ENCODE measurements at places on chromosomes 1 and 21.

DNA sequence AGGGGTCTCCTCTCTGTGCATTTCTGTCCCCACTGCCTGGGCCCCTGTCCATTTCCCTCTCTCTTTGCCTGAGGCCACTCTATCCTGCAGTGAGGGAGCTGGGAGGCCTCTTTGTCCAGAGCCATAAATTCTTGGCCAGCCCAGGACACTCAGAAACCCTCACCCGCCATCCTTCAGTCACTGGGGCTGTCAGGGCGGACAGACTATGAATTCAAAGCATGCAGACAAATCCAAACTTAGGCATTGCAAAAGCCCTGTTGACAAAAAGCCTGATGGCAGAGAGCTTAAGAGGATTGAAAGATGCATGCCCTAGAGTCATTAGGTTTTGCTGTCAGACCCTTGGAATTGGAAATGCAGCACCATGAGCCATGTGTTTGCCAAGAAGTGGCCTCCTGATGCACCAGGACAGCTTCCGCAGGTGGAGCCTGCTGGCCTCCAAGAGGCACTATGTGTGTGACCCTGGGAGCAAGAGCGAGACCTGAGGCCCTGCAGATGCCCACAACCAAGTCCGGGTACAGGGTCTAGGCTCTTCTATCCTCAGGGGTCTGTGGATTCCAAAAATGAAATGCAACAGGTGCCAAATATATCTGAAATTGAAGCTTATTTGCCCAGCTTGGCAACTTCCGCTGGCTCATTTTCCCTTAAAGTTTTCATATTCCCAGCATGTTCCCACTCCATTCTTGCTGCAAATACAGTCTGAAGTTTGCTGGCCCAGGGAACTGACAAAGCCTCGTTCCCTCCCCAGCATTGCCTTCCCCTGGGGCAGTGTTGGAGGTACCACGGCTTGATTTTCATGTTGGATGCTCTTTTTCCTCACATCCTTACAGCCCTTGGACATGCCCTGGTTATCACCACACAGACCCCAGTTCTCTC is 177.9 kb downstream of the PGBD5 start:
- DNase-seq, result no peak

GRCh38 chr1:67973051-67973450 is 77.4 kb downstream of the DIRAS3 start:
- DNase-seq, result no peak

DNA sequence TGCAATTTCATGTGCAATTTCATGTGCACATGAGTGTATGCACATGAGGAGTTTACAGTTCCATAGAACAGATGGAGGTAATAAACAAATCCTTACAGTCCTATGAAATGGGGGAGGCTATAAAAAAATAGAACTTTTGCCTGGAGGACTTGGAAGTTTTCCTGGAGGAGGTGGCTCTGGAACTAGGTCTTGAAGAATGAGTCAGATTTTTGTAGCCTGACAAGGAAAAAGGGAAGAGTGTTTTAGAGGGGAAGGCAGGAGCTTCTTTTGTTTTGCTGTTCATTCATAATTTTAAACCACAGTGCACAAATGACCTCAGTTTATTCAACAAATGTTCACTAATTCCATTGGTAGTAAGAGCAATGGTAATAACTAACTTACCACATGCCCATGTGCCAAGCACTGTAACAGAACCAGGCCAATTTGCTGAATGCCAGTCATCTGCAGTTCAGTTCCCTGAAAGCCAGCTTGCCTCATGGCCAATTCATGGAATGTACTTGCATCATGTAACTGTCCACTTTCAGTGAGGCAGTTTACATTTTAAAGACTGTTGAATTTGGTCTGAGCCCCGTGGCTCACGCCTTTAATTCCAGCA is 2.7 kb downstream of the DIO1 start:
- no peak for DNase-seq

DNA sequence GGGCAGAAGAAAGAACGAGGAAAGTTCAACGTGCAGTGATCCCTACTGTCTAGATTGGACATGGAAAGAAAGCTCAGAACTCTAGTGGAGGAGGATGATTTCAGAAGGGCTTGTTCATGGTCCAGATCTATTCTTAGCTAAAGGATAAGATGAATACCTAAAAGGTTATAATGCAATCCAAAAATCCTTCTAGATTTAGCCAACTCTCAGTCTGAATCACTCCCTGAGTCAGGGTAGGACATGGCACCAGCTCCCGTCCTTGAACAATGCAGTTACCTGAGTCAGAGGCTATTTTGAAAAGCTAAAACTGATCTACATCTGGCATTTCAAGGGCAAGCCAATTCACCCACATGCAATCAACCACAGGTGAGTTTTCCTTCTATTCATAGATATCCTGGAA is 38.8 kb upstream of the HIVEP3 start:
- no peak for DNase-seq

GRCh38 chr1:210689826-210690225 is 361.1 kb downstream of the HHAT start:
- DNase-seq, result no peak

All from activated effector memory CD4-positive, alpha-beta T cell treated with Interleukin-2 at 50 U/mL for 16 hours (primary cell).